ENCODE measurements at places on chromosomes 4 and X. TPM values are rescaled to one million over a fixed set of nuclear protein-coding genes. Genes with fewer than 3 reads are reported as not detected.

The REELD1 gene
- 0.03 TPM for polyA plus RNA-seq

The ABCD1 gene
- polyA plus RNA-seq: 3.1 TPM

The RADX gene
- polyA plus RNA-seq: 0.89 TPM

The AMER1 gene
- 3.3 TPM for polyA plus RNA-seq

The TMPRSS11A gene
- not detected for polyA plus RNA-seq

- no peak for DNase-seq
Measured at GRCh38 chr4:178316211-178316610, 874.0 kb upstream of the AGA start.

DNA sequence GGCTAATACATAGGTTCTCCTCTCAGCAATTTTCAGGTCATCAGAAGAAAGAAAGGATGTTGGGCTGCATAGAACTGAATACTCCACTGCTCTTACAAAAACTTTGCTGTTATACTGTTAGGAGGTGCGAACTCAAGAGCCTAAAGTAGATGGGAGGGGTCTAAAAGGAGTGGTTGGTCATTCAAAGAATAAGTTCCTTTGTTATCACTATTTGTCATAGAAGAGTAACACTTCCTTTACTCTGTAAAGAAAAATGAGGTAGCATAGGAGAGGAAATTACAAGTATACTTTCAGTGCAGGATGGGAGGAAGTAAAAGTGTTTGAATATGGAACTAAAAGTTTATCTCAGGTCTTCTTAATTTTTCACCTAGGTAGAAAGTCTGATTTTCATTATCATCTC, 61.5 kb downstream of the CCNI start:
- DNase-seq: no peak

- no peak for DNase-seq
Measured at GRCh38 chr4:121472937-121473721, 92.3 kb upstream of the QRFPR start.

DNA sequence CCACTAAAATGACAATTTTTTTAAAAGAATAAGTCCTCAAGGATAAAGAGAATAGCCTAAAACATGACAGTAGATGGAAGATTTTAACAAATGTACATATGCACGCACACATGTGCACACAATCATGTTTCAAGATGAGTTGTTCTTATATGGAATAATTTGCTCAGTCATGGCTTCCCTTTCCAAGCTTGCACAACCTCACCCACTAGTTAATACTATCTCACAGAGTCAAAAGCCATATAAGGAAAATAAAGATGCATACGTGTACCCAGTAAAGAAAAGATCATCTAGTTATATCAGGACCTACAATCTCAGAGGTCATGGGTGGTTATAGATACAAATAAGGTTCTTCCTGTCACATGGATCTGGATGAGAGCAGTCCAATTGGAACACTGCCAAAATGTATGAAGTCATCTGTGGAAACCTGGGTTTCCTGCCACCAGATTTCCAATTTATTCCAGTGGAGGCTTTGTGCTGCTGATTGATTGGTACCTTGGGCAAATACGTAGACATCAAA, 56.1 kb downstream of the FAM13A start:
- DNase-seq: no peak

DNA sequence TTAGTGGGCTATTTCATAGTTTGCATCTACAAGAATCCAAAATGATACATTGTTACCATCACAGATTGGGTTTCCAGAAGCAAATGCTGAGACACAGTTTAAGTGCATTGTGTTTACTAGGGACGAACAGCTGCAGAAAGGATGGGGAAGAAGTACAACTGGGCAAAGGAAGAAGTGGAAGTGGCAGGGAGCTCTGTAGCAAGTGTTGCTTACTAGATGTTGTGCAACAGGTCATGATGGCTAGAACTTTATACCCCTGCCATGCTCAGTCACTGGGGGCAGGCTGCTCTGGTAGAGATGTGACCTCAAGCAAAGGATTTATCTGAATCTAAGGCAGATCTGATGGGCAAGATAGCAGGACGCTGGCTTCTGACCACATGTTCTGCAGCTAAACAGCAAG, 76.1 kb upstream of the EMCN start:
- no peak for DNase-seq

DNA sequence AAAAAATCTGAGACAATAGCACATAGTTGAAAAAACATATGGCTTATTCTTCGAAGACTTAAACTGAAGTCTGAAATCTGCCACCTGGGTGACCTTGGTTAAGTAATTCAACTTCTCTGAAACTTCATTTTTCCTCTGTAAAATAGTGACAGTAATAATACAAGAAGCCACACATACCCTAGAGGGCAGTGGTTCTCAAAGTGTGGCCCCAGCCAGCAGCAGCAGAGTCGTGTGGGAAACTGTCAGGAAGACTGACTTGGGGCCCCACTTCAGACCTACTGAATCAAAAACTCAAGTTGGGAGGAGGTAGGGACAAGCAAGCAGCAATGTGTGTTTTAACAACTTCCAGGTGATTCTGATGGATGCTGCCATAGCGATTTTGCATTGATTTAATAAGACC, 249.9 kb downstream of the HNRNPD start:
- DNase-seq: peak; percentile 10

DNA sequence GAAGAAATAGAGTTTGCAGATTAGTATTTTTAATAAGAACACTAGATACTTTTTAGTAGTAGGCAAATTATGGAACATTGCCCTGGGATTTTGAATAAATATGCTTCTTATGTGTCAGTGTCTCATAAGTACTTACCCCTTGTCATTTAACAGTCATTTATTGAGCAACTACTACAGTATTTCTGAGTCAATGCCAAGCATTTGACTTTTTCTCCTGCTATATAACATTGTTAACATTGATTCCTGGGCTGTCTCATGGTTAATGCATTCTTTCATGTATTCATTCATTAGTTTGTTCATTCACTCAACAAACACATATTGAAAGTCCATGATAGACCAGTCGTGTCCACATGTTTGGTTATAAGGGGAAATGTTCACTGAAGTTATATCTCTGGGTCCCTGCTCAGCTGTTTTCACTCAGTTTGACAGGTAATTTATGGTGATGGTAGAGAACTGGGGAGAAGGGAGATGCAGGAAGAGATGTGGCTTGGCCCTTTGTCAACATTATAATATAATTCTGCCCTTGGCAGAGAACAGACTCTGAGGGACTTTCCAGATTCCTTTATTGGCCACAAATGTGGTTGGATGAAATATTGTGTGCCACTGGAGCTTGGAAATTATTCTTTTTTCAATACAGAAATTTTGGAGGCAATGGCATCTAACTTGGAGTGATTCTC, 49.8 kb downstream of the OSTC start:
- DNase-seq: no peak

- no peak for DNase-seq
Measured at GRCh38 chr4:77082886-77083608, 7.3 kb upstream of the CCNI start.

GRCh38 chrX:138982365-138982764, 270.8 kb upstream of the FGF13 start:
- no peak for DNase-seq

DNA sequence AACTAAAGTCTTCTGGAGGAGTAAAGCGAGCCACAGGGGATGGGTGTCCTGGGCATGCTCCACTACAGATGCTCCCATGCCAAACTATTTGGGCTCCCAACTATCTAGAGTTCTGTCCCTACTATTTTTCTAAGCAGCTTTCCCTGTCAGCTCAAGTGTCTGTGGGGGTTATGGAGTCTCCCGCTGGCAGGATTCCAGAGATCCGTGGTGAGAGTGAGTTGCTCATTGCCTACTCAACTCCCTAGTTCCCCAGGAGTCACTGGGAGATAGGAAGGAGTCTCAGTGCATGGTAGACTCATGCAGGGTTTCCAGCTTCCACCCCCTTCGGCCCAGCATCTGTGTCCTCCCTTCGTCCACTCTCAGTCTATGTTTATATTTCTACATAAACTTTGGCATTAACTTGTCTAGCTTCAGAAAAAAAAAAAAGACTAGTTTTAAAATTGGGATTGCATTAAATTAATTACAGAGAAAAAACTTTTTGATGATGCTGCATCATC, 55.1 kb upstream of the INPP4B start:
- DNase-seq: no peak

DNA sequence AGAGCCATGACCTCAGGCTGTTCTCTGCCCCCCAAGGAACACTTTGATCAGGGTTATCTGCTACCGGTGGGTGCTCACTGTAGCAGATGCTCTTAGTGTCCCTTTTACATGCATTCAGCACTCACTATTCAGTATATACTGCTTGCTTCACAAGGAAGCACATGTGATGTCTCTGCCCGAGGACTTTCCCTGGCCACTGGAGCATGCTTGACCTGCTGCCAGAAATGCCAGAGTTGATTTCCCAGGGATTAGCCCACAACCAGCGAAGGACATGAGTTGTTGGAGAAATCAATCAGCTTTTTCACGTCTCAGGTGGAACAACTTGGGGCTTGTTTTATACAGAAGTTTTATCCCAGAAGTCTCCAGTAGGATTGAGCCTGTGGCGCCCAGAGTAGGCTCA, 51.2 kb upstream of the RPS6KA3 start:
- no peak for DNase-seq

GRCh38 chr4:133156096-133156495, 7.0 kb downstream of the PCDH10 start:
- no peak for DNase-seq

GRCh38 chrX:155953055-155953454, 44.4 kb upstream of the IL9R start:
- DNase-seq: no peak

- no peak for DNase-seq
Measured at GRCh38 chr4:62288808-62289541, 1088.8 kb downstream of the ADGRL3 start.
